ENCODE measurements at places on chromosomes 16 and 17.
A peak's percentile ranks its signal among the peaks of the same experiment; 100 is the strongest.

GRCh38 chr17:17567631-17568030, 23.9 kb downstream of the PEMT start:
- DNase-seq, result peak; percentile 97

DNA sequence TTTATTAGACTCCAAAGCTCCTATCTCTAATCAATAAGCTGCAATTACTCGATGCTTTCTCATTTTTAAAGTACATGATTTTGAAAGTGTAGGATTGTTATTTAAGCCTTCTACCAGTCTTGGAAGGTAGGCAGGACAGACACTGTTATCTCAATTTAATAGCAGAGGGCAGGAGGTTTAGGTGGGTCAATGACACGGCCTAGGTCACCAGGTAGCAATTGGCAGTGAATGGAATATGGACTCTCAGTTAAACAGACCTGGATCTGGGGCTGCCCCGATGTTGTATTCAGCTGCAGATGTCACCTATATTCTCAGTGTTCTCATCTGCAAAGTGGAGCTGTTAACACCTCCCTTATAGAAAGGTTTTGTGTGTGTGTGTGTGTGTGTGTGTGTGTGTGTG, 124.4 kb upstream of the ANKFN1 start:
- no peak for DNase-seq

DNA sequence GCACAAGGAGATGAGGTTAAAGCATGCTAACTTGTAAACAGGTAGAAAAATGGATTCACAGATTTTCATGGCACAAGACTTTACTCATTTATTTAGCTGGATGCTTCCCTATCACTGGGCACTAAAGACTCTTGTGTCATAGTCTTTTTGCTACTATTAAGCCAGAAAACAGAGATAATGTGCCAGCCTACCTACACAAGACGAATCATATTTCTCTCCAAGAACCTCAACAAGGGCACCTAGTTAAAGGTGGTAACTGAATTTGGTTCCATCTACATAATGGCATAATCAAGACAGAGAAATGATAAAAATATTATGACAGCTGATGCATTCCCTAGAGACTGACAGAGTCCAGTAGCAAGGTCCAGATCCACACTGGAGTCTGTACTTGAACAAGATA, 3.8 kb downstream of the NACA2 start:
- no peak for DNase-seq

DNA sequence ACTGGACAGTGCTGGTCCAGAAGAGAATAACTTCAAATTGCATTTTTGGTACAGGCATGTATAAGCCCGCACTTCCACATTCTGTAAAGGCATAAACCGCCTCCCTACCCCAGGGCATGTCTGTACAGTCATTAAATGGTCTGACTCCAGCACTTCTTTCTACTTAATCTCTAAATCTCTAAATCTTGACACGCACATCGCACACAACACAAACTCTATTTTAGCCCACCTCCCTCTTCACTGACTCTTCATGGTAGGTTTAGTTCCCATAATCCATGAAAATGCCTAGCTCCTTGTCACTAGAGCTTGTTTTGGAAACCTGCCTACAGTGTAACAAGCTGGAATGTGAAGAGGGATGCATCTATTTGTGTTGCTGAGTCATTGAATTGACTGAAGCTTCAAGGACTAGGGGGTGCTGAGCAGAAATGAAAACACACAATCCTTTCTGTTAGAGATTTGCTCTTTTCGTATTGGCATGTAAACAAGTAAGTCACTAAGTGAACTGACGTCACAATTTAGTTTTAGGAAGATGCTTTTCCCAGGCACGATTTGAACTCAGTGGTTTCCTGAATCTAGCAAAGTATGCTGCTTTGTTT, 1.6 kb upstream of the DUSP14 start:
- DNase-seq, result peak; percentile 29

DNA sequence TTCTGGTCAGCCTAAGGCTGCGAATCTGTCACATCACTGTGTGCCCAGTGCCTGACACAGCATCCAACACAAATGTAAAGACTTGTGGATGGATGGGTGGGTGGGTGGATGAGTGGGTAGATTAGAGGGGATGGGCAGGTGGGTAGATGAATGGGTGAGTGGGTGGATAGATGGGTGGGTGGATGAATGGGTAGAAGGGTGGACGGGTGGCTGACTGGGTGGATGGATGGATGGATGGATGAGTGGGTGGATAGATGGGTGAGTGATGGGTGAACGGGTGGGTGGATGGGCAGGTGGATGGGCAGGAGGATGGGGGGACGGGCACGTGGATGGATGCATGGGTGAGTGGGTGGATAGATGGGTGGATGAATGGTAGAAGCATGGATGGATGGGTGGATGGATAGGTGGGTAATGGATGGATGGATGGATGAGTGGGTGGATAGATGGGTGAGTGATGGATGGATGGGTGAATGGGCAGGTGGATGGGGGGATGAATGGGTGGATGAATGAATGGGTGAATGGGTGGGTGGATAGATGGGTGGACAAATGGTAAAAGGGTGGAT, 31.1 kb upstream of the ZFPM1 start:
- DNase-seq, result no peak

- DNase-seq, result no peak
Observed at GRCh38 chr17:48642843-48643696, 16.9 kb upstream of the HOXB9 start.

GRCh38 chr17:32813021-32813420, 63.9 kb downstream of the MYO1D start:
- no peak for DNase-seq

DNA sequence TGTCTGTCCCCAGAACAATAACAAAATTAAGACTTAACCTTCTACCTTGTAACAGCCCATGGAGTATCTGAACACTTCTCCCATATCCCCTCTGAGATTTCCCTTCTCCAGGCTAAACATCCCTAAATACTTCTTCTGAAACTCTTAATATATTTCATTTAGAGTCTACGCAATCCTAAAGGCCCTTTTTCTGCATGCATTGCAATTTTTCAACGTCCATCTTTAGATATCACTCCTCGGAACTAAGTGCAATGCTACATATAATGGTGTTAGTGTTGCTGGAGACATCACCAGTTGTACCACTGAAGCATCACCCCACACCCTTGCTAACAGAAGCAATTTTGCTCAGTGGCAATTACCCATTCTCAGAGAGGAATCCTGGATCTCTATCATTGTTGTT, 13.2 kb downstream of the GRIN2A start:
- DNase-seq, result no peak

GRCh38 chr16:89581045-89581695, 5.6 kb downstream of the CPNE7 start:
- no peak for DNase-seq

- DNase-seq, result no peak
Observed at GRCh38 chr16:85777583-85778310, 21.6 kb downstream of the EMC8 start.

All from brain (organoid and tissue), 16 donors.